ENCODE measurements at places on chromosomes 4 and X.

DNA sequence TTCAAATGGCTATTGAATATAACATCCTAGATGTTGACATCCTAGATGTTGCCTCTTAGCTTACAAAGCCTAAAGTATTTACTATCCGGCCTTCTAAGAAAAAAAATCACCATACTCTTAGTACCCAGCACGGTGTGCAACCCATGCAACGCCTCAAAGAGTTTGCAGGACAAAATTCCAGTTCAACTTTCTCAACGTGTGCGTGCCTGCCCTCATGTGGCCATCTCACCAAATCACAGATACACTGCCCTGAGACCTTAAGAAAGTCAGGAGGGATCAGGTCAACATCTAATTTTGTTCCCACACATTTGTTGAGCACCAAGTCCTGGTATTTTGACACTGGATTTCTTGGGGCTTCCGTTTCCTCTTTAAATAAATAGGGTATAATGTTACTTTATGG is 68.3 kb downstream of the CRMP1 start:
- DNase-seq: peak; percentile 22

GRCh38 chrX:21840193-21840545 is 752 bp downstream of the MBTPS2 start:
- no peak for DNase-seq

- peak; percentile 78 for DNase-seq
Measured at GRCh38 chr4:825063-825970, 612 bp downstream of the CPLX1 start.

- DNase-seq: peak; percentile 92
Measured at GRCh38 chr4:3044870-3045819, 29.2 kb downstream of the HTT-AS start.

GRCh38 chr4:186765673-186766546 is 42.3 kb upstream of the FAT1 start:
- DNase-seq: no peak

DNA sequence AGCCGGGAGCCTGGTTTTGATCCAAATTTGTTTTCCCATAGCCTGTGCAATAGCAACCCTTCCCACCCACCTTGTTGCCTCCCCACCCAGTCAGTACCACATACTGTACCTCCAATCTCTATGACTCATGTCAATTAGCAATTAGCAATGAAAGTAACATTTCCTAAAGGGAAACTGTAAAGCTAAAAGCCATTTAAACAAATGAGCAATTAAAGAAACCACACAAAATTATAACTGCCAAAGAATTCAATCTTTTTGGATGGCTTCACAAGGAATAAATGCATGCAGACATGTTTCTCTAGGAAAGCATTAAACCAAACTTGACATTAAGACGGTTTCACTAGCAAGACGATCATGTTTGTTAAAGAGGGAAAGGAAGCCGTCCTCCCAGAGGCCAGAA is 169.0 kb upstream of the MAP3K15 start:
- DNase-seq: no peak

GRCh38 chr4:177128306-177128705 is 181.4 kb upstream of the NEIL3 start:
- DNase-seq: no peak

- no peak for DNase-seq
Measured at GRCh38 chr4:168815379-168816345, 194.4 kb downstream of the CBR4 start.

- DNase-seq: no peak
Measured at GRCh38 chr4:156838761-156839160, 132.8 kb downstream of the PDGFC start.

- peak; percentile 62 for DNase-seq
Measured at GRCh38 chr4:2449051-2449450, 19.9 kb upstream of the RNF4 start.

DNA sequence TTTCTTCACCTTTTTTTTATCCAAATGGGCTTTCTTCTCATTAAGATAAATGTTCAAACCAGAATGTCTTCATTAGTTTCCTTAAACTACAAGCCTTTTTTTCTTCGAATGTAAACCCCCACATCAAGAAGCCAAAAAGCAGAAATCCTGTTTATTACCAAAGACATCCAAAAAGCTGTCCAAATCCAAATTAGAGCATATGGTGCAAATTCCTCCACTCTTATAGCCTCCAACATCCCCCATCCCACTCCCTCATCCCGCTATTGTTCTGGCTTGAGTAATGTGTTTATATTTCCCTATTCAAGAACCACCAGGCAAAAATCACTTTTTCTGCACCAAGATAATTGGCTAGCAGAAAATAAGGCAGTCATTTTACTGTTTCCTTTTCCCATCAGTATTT is 315.1 kb upstream of the ADGRL3 start:
- DNase-seq: no peak

GRCh38 chr4:16674082-16674481 is 224.4 kb downstream of the LDB2 start:
- DNase-seq: no peak

GRCh38 chr4:20256381-20256881 is 4.7 kb downstream of the SLIT2 start:
- no peak for DNase-seq

DNA sequence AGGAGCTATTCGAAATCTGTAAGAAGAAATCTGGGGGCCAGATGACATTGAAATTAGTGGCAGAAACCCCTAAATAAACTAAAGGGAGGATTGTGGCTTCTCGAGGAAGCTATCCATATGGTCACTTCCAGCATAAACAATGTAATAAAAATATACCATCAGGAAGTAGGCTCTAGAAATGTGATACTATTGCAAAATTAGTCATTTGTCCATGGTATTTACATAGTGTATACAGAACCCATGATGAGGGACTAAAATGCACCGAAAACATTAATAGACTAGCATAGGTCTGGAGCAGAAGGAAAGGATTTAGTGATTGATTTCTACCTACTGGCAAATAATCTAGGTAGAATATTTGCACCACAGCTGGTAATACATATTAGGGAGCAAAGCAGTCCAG is 1344.0 kb downstream of the FSTL5 start:
- DNase-seq: no peak

GRCh38 chrX:122771933-122772332 is 412.1 kb upstream of the GRIA3 start:
- no peak for DNase-seq

- DNase-seq: peak; percentile 96
Measured at GRCh38 chrX:11758400-11759171, 549 bp downstream of the MSL3 start.

GRCh38 chr4:94634271-94634670 is 123.5 kb upstream of the BMPR1B start:
- no peak for DNase-seq

DNA sequence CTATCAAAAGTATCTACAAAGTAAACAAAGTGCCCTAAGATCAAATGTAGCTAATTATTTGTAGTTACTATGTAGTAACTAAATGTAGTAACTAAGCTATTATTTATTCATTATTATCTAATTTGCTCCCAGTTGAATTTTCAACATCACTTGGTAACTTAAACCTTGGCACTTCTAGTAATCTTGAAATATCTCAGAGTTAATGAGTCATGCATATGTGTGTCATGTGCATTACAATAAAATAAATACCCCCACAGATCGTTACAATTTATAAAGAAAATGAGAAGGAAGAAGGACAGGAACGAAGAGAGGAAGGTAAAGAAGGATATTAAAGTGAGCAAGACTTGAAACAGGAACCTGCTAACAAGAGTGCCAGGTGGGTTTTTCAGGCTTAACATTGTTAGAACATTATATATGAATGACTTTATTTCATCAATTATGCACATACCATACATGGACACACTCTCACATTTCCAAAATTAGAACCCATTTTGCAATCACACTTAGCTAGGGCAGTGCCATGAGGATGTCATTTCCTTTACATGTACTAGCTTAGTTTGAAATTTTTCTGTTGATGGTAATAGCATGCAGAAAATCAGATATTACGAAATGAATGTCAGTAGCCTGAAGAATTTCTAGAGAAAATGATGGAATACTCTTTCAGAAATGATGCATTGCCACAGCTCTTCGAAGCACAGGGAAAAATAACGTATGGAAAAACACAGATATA is 1670.4 kb upstream of the AGA start:
- DNase-seq: no peak

DNA sequence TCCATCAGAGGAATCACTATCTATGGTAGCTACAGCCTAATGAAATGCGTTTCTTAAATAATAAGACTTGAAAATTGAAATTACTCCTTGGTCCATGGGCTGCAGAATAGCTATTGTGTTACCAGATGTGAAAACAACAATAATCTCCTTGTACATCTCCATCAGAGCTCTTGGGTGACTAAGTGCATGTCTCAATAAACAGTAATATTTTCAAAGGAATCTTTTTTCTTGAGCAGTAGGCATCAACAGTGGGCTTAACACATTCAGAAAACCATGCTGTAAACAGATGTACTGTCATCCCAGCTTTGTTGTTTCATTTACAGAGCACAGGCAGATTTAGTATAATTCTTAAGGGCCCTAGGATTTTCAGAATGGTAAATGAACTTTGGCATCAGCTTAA is 67.3 kb downstream of the GLUD2 start:
- no peak for DNase-seq

- DNase-seq: no peak
Measured at GRCh38 chrX:17602245-17602644, 135.0 kb upstream of the SCML1 start.

- DNase-seq: no peak
Measured at GRCh38 chrX:134746410-134746785, 88.1 kb upstream of the PLAC1 start.

DNA sequence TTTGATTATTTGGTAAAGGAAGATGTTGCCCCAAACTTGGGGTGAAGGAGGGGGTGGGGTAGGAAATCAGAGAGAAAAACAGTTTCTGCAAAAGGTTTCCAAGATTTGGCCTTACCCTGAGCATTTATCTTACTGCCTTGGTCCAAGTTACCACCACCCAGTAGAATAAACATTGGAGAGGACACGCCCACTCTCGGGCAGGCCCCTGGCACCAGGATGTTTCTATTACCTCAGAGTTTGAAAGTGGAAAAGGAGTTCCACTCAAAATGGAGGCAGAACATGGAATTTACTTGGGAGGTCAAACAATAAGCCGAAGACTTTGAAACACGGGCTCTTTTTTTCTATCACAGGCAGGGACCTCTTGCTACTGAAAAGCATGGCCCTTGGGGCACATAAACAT is 113.7 kb downstream of the CHRNA9 start:
- no peak for DNase-seq

GRCh38 chr4:80073473-80074008 is 512 bp upstream of the ANTXR2 start:
- no peak for DNase-seq

DNA sequence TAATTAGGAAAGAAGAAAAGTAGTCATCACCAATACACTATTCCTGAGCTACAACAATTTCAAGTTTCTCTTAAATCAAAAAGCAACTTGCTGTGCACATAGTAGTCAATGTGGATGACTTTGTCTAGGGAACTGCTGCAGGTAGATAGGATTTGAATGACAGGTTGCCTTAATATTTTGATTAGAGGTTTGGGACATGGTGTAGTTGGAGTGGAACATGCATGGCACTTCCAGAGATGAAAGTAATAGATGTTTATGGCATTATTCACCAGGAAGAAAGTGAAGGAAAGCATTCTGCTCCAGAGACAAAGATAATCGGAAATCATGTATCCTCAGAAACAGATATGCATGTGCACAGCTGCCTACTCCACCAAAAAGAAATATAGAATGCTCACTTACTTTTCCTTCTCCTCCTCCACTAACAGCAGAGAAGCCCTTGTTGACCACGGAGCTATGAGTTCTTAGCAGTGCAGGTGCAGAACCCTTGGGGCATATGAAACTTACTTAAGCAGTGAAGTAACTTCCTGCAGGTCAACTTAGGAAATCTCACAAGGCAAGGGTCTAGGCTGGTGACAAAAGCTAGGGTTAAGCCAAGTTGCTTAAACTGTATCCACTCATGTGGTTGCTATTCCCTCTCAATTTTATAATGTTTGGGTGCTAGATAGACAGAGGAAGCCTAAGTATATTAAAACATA is 390.8 kb downstream of the HNRNPD start:
- no peak for DNase-seq

DNA sequence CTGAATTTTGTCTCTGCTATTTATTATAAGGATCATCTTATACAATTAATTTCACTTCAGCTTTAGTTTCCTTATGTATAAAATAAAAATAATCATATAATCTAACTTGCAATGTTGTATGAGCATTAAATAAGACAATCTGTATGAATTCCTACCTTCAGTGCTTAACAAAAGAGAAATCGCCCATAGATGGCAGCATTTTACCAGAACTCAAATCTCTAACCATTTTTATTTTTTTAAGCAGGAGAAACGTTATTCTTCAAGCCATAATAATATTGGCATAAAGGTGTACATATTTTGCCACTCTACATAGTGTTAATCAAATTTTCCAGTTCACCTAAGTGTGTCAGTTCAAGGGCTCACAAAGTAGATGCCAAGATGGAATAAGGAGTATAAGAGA is 78.8 kb downstream of the TMEM47 start:
- DNase-seq: no peak

- DNase-seq: no peak
Measured at GRCh38 chr4:178811356-178811755, 1369.1 kb upstream of the AGA start.

- DNase-seq: peak; percentile 75
Measured at GRCh38 chrX:102345916-102346315, 93.9 kb downstream of the NXF2B start.

- DNase-seq: no peak
Measured at GRCh38 chr4:114208574-114209151, 229.2 kb upstream of the ARSJ start.

DNA sequence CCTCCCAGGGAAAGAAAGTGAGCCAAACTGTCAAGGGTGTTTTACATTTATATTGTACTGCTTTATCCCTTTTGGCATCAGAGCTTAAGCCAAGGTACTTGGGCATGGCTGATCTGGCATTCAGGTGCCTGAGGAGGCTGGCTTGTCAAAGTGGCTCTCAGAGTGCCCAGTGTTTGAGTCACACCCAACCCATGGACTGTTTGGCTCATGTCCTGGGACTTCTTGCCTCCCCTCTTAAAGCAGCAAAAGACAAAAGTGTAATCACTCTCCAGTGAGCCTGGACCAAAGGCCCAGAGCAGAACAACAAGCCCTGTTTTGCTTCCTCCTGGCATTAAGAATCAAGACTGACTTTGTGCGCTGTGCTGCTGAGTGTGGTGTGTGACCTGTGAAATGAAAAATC is 311.7 kb upstream of the TAPT1 start:
- DNase-seq: no peak

DNA sequence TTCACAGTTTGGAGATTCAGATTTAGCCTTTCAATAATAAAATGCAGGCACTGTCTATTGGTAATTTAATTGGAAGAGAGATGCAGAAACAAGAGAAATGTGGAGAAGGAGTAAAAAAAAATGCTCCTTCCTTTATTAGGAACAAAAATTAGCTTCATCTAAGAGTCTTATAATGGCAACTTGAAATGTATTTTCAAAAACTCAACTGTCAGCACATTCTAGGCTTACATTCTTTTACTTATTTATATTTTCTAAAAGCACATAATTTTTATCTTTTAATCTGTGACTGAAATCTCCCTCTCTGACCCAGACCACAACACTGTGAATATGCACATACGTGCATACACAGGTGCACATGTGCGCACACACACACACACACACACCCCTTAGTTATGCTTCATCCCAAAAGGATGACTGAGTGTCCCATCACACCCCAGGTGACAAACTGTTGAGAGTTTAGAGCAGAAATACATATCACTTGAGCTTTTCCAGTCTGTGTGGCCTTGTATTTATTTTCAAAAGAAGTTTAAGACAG is 29.7 kb downstream of the NR3C2 start:
- DNase-seq: no peak
